Frontal cortex (tissue), 4 donors: ENCODE measurements at places on chromosomes 6 and 20. TPM values are rescaled to one million over a fixed set of nuclear protein-coding genes. Genes with fewer than 3 reads are reported as not detected.

- DNase-seq = no peak
Observed at GRCh38 chr6:52834481-52834880, 6.1 kb downstream of the GSTA5 start.

DNA sequence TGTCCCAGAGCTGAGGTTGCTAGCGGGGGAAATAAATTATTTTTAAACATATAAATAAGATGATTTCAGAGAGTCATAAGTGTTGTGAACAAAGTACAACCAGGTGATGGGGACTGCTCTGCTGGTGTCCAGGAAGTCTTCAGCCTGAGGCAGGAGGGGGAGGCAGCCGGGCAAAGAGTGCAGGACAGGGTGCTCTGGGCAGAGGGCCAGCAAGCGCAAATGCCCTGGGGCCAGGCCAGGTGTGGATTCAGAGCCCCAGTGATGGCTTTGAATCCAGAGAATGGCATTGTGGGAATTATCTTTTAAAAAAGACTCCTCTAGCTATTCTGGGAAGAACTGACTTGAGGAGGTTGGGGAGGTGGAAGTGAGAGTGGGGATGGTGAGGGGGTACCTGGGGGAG, 1.6 kb downstream of the CLPSL1 start:
- DNase-seq = no peak

DNA sequence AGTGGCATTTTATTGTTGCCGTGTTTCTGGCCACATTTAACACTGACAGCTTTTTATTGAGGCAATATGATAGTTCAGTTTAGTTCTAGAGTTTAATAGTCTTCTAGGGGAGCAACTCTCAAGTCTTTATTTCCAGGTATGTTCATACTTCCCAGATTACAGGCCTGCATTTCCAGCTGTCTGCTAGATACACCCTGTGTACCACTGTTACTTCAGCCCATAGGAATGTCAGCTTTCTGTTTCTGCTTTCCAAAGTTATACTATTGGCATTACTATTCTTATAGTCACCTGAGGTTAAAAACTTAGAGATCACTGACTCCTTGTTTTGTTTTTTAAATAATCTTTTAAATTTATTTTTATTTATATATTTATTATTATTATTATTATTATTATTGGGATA, 7.6 kb downstream of the ZNF451 start:
- DNase-seq = no peak

Gene HEY2
- total RNA-seq = 1.2 TPM

- DNase-seq = no peak
Observed at GRCh38 chr20:56487216-56487615, 18.8 kb downstream of the RTF2 start.

DNA sequence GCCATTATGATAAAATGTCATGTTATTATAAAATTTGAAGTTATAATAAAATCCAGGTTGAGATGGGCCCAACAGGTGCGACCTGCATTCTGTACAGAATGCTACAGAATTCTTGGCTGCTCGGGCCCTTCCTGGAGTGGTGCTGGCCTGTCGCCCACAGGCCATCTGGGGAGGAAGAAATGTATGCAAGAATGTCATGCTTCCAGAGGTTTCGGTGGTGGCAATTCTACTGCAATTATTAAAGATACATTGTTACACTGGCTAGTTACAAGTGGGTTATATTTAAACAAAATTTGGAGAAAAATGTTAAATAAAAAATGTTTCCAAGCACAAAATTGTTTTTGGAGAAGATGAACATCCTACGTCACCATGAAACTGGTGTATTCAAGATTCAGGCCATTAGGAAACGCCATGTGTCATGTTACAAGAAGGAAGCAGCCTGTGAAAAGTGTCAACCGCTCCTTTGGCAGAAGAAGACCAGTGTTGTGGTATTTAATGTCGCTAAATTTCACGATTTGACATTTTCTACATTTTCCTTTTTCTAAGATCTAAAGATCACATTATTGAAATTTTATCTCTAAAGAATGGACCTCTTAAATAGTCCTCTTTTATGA, 7.1 kb downstream of the RAMACL start:
- no peak for DNase-seq

Gene STX11
- total RNA-seq = under 0.01 TPM

GRCh38 chr6:122969999-122970533, 26.0 kb upstream of the CLVS2 start:
- DNase-seq = no peak

- DNase-seq = no peak
Observed at GRCh38 chr6:20696676-20697075, 162.4 kb downstream of the CDKAL1 start.

GRCh38 chr6:22020299-22021003, 276.4 kb downstream of the PRL start:
- DNase-seq = no peak

Gene PRICKLE4
- total RNA-seq = 0.41 TPM

- DNase-seq = no peak
Observed at GRCh38 chr20:57847104-57847503, 137.3 kb upstream of the PMEPA1 start.

DNA sequence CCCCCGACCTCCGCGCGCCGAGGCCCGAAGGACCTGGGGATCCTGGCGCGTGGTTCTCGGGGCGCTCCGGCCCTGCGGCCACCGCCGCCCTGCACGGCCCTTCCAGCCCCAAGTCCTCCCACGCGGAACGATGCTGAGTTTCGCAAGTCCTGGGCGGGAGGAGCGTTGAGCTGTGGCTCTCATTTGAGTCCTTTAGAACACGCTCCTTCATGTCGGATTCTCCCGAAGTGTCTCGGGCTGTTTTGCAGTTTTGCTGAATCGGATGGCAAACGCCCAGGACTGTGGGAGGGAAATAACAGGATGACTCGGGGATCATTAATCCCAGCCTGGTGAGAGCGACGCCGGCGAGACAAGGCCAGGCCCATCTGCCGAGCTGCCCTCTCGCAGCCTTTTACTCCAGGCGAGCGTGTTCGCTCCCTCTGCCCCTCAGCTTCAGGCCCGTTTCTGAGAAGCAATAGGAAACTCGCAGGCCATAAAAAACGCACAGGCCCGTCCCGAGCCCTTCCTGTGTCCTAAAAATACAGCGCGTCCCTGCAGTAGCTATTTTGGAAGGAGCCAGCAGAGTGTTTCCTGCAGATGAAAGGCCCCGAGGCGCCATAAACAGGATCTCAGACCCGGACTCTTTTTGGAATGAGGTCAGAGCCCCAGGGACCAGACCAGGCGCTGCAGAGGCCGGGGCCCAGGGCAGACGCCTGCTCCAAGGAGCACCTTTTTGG, 153.5 kb downstream of the DLL1 start:
- no peak for DNase-seq

GRCh38 chr6:16332175-16332542, 93.8 kb downstream of the GMPR start:
- DNase-seq = peak; percentile 72

GRCh38 chr6:158067436-158068015, 85.9 kb downstream of the SYNJ2 start:
- no peak for DNase-seq
